Fibroblast of skin of back (primary cell): ENCODE measurements at places on chromosomes 11 and 22.

DNA sequence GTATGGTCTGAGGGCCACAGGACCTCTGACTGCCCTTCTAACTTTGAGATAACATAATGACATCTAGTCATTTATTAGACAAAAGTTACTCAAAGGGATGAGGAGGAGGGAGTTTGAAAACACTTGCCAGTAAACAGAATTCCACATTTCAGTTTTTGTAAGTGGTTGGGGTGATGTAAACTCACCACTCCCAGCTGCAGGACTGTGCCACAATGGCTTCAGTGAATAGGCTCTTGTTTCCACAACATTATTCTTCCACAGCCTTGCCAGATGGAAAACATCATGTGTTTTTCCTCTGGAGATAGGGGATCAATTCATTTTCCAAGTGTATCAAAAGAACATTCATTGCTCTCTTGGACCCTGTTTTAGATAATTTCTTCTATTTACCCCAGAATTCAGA lies 147.2 kb upstream of the BDNF start:
- DNase-seq = no peak

- DNase-seq = no peak
Observed at GRCh38 chr11:35611741-35612140, 6.5 kb upstream of the FJX1 start.

- peak; percentile 58 for DNase-seq
Observed at GRCh38 chr22:22928666-22929380, 41.2 kb downstream of the IGLL5 start.

GRCh38 chr11:13972043-13972910 lies 9.8 kb downstream of the SPON1 start:
- no peak for DNase-seq

DNA sequence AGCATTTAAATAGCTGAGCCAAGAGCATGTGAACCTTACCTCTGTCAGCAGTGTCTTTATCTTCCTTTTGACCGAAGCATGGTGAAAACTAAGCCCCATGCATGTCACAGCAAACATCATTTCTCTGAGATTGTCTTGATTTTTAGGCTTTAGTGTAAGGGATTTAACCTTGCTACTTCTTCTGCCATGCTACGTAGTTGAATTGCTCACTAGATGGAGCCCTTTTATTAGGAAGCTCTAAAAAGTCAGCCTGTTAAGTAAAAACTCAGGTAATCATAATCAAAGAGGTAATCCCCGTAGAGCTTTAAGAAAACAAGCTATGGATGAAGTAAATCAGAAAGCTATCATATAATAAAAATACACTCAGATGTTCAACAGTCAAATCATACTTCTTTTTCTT lies 149.5 kb downstream of the PGR start:
- no peak for DNase-seq

GRCh38 chr11:6270584-6271246 lies 11.1 kb downstream of the CCKBR start:
- DNase-seq = no peak

DNA sequence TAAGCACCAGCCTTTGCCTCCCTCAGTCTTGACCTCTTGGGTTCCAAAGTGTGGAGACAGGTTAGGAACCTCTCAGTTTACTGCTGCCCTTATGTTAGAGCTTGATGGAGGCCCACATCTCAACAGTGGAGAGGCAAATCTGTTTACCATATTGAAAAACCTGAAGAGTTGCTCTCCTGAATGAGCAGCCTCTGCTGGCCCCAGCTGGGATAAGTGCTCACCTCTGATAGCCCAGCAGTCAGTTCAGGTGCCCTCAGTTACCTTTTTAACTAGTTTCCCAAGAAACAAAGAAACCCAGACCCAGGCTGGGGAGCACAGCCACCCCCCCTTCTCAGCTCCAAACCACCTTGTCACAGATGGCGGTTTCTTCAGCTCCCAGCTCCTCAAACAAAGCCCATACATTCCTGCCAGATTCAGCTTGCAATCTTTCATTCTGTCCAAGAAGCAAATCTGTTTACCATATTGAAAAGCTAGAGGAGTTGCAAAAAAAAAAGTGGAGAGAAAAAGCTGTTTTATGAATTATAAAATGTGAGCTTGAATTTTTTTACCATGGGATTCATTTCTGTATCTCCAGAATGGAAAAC lies 57.2 kb downstream of the PPFIBP2 start:
- DNase-seq = no peak

- peak; percentile 43 for DNase-seq
Observed at GRCh38 chr11:86183694-86184093, 60.9 kb upstream of the EED start.

DNA sequence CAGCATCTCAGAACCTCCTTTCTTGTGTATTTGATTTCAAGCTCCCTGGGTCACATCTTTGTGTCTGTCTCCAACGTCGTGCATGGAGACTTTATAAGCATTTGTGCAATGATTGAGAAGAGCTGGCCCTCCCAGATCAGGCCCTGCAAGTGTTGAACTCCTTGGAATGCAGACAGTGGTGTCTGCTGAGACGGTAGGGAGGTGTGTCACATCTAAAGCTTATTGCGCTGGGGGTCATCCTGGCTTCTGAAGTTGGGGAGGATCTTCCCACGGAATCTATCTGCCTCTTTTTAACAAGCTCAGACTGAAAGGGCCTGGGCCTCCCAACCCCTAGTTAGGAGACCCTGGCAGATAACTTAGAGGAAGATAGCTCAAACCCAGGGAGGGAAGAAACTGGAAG lies 6.7 kb downstream of the APLNR start:
- peak; percentile 39 for DNase-seq

DNA sequence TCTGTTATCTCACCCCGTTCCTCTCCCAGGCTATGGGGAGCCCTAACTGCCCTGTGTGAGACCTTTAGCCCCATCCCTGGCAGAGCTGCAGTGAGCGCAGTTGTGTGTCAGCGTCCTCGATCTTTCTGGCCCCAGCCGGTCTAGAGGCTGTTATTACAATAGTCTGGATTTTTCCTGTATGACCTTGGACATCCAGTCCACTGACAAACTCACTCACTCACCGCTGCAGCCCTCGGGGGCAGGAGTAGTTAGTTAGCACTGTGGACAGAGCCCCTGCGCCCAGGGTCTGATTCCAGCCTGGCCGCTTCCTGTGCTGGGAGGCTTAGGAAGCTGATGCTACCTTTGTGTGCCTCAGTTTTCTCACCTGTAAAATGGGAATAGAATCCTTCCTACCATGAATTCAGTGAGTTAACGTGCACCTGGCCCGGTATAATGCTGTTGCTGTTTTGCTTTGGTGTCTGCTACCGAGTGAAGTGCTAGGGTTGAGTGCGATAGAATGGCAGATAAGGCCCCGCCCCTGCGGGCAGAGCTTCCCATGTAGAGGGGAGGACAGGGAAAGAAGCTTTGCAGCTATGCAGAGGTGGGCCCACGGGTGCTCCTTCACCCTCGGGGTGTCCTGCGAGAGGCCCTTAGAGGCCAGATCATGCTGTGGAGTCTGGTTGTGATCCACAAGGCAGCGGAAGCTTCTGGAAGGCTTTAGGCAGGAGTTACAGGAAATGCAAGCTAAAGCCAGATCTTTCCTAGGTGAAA lies 3.0 kb downstream of the LRP5 start:
- DNase-seq = no peak

DNA sequence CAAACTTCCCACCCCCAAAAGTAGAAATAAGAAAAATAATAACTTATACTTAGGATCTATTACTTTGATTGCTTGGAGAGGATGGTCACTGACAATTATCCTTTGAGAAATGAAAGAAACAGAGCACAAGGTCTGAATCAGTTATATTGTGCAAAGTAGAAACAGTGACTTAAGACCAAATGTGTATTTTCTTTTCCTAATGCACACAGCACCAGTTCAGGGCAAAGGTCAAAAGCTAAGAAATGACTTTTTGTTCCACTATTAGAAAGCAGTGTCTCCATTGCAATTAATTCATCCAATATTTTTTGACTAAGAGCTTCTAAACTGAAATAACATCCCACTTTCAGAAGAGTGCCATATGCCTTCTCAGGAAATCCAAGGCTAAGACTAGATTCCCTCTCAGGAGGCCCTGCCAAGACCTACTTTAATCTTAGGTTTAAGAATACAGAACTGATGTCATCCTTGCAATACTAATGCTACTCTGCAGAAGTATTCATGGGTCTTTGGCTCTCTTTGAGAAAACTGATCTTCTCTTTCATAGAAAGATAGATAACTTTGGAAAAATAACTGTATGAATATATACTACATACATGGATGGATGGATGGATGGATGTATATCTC lies 147.0 kb downstream of the APOL5 start:
- DNase-seq = no peak

GRCh38 chr22:24379536-24379935 lies 47.9 kb upstream of the ADORA2A start:
- DNase-seq = peak; percentile 38

DNA sequence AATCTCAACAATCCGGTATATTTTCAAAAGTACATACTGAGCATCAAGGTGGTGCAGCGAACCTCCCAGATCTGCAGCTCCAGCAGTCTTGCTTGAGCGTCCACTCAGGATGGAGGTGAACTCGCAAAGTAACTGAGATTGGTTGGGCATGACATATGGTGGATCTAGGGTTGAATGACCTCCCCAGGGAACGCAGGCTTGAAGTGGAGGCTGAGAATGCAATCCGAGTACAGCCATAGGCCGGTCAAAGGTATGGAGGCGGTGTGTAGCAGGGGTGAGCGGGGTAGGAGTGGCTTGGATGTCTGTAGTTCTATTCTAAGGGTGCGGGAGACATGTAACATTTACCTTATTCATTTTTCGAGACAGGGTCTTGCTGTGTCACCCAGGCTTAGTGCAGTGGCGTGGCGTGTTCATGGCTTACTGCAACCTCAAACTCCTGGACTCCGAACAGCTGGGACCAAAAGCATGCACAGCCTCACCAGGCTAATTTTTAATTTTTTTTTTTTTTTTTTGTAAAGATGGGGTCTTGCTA lies 631 bp upstream of the C22orf39 start:
- DNase-seq = peak; percentile 75

DNA sequence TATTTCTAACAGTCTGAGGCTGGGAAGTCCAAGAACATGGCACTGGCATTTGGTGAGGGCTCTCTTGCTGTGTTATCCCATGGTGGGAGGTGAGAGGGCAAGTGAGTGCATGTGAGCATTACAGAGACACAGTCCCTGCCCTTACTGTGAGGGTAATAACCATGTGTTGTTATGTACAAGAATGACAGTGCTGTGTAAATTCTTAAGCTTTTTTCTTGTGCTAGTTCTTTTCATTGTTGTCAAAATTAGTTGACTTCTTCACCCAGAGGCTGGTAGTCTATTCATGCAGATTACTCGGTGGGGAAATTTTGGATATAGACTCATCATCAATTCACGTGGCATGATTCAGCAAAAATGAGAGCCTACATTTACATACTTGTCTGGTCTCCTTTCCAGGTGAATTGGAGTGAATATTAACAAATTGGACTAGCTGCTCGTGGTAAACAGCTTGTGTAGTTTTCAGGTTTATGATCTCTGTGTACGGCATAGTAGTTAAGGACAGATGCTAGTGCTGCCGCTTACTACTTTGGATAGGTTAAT lies 49.3 kb downstream of the ATXN10 start:
- no peak for DNase-seq

GRCh38 chr22:26573026-26573662 lies 16.8 kb downstream of the TPST2 start:
- DNase-seq = no peak
